ENCODE measurements at places on chromosomes 3 and 15.

DNA sequence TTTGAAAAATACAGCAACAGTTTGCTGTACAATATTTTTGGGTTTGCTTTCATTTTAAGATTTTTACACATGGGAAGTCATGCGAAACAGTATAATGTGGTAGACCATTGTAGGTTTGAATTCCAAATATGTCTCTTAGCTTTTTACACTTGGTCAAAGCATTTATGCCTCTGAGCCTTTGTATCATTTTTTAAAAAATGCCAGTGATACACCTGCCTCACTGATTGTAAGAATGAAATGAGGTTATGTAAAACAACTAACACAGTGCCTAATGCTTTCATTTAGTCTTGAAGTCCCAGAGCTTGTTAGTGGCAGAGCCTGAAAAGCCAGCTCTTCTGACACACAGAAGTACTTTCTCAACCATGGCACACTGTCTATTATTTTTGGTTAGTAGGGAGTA, 202.0 kb downstream of the UBE2E2 start:
- no peak for DNase-seq

GRCh38 chr3:195187609-195188425, 83.1 kb downstream of the XXYLT1 start:
- no peak for DNase-seq

DNA sequence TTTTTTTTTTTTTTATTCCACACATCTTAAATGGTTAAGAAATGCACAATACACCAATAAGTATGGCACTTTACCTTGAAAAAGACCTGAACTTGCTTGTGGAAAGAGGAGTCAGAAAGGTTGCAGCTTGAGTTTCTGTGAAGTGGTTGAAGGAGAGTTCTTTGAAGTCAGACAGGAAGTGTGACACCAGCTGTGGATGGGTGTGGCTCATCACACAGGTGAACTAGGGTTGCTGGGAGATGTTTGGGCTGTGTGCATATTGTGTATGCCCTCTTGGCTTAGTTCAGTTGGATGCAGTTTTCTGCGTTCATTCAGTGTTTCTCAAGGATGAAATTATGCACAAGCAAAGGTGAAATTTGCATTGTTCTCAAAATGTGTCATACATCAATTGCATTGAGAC, 6.3 kb downstream of the AEN start:
- DNase-seq = no peak

GRCh38 chr15:64351265-64351664, 4.7 kb downstream of the CSNK1G1 start:
- no peak for DNase-seq

- DNase-seq = no peak
Measured at GRCh38 chr3:30083315-30083714, 523.1 kb upstream of the TGFBR2 start.

DNA sequence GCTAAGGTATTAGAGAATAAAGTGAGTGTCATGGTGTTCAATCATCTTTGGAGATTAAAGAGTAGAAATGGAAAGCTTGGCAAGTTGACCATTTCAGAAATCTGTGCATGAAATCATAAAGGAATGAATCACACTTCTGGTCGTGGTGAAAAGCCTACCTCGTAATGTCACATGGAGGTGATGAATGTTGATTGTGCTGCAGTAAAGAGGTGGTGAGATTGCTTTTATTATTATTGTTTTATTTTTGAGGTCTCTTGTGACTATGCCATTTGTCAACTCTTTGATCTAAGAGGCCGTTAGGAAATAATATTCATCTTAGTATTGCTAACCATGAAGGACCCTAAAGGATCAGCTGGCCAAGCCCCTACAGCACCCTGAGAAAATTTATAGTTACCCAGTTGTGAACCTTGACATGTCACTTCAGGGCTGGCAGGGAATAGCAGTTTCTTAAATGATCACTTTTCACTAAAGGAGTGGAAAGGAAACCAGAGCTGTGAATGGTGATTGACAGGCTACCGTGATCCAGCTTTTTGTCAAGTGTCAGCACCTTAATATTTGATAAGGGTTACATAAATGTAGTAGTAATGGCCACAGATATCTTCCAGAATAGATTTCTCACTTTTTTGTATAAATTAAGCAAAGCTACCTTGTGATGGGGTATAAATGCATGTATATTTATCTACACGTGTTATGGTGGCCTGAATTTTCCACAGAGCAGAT, 203.9 kb downstream of the PTPRG start:
- no peak for DNase-seq
